ENCODE measurements at places on chromosomes 16 and 17.

DNA sequence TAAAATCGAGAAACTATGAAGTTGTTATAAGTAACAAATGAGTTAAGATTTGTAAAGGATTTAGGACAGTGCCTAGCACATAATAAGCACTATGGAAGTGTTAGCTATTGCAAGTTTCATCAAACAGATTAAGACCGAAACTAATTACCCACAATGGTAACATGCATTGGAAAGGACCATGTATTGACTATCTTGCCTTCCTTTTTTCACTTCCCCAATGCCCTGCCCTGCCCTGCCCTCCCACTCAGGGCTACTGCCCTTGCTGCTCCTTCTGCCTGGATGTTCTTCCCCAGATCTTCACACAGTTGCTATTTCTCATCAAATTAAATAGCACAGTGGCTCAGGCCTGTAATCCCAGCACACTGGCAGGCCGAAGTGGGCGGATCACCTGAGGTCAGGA lies 202.1 kb upstream of the PSMD7 start:
- no peak for DNase-seq

DNA sequence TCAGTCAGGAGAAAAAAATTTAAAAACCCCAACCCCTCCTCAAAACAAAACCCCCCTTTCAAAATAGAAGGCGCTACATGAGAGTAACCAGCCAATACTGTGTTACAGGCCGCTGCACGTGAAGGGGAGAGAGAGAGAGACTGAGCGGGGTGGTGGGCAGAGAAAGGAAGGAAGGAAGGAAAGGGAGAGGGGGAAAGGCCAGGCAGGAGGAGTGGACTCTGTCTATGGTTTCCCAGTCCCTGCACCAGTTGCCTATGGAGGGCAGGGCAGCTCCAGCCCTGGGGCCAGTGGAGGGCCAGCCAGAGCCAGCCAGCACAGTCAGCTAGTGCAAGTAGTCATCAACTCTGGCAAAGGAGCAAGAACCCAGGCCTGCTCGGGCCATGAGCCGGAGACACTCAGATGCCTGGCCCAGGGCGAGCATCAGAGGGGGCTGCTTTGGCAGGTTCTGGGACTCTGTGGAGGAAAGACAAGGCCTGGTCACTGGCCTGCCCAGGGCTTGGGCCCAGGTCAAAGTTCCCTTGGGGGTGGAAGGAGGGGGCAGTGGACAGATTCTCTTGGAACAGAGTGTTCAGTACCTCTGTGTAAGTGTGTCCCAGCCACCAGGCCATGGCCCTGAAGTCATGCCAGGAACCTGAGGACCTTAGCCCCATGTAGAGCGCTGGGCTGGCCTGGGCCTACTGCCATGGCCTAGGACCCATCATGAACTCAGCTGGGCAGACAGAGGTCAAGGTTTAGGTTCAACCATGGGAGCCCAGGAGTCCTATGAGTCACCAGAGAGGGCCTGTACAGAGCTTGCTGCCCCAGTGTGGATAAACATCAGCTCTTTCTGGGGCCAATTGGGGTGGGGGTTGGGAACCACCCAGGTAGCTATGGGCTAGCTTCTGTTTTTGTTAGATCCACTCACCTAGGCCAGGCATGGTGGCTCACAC lies 7.3 kb upstream of the GFOD2 start:
- DNase-seq: no peak

GRCh38 chr16:9763505-9763904 lies 418.7 kb downstream of the GRIN2A start:
- DNase-seq: no peak

DNA sequence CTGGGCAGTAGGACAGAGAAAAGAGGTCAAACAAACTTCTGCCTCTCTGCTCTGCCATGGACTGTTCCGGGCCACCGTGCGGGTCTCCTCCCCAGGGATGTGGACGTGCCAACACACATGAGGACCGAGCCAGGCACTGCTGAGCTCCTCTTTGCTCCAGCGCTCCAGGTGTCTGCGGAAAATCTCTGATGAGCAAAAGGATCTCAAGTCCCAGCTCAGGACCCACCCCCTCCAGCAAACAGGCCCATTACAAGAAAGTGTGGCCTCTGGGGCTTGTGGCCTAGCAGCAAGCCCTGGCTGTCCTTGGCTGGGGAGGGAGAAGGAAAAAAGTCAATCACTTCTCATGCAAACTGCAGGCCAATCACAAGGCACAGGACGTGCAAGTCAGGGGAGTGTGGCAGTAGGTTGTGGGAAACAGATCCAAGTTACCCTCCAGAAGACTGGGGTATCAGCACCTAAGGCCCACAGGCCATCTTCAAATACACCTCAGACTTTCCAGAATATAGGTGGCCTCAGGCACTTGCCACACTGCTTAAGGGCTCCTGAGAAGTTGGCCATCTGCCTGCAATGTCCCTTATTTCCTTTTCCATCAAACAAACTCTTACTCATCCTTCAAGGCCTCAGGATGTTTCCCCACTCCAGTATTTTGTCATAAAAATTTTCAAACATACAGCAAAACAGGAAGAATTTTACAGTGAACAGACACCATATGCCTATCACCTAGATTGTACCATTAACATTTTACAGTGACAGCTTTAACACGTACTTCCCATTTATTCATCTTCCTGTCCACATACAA lies 36.0 kb upstream of the SREBF1 start:
- no peak for DNase-seq

- no peak for DNase-seq
Measured at GRCh38 chr17:33435721-33436301, 142.7 kb upstream of the ASIC2 start.
